ENCODE measurements at places on chromosomes 12 and 14.

DNA sequence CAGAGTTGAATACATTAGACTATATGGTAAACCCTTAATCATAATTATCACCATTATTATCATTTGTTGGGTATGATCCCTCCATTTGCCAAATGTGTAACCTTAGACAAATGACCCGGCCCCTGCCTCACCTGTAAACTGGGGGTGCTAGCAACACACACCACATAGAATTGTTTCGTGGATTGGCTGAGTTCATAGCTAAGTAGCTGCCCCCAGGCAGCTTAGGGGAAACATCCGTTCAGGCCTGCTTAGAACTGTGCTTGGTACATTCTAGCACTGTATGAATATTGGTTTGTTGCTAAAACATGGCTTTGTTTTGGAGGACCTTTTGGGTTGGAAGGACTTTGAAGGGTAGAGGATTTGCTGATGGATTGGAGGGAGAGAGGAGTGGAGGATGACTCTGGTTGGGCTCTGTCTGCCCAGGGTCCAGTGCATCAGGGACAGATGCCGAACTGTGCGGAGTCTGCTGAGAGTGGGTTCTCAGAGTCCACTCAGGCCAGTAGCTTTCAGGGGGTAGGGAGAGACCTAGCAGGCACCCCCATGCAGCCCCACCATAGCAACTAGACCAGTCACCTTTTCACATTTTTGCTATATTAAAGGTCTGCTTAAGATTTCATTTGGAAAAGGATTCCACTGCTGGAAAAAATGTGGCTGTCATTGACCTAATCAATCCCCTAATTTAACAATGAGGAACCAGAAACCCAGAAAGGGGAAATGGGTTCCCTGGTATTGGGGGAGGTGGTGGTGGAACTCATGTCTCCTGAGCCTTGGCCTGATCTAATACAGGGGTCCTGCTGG lies 2.2 kb downstream of the RIN3 start:
- no peak for DNase-seq

- DNase-seq: no peak
Observed at GRCh38 chr12:102052192-102053061, 9.4 kb downstream of the WASHC3 start.

GRCh38 chr12:3078086-3078820 lies 1.1 kb downstream of the TSPAN9 start:
- no peak for DNase-seq

GRCh38 chr12:50517421-50518048 lies 12.8 kb downstream of the DIP2B start:
- DNase-seq: no peak

DNA sequence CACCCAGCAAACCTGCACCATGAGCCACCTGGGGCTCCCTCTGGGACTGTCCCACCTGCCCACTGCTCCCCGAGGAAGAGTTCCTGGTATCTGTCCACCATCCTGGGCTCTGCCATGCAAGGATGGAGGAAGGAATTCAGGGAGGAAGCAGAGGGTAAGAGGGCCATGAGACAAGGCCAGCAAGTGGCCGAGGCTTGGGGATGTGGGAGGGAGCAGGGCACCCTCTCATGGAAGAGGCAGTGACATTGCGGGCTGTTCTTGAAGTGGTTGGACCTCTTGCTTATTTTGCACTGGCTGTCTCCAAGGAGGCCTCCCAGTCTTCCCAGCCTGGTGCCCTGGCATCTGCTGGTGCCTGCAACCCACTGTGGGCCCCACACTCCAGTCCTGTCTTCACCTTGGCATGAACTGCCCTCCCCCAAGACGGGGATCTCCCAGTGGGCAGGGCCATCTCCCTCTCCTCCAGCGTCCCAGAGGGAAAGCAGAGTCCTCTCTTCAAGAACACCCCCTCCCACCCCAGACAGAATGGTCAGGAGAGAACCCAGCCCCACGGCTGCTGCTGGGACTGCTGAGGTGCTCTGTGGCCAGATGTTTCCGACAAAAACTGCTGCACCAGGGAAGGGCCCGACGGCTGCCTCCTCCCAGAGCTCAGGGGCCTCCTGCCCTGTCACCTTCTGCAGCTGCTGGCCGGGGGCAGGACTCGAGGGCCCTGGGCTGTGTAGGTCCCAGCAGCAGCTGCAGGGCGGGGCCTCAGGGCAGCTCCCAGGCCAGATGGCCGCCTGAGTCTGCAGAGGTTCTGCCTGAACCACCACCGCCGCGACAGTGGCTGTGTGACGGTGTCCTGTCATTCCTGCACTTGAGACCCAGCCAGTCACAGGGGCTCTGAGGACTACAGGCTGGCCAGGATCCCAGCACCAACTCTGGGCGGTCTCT lies 1.8 kb upstream of the AKT1 start:
- DNase-seq: no peak

- DNase-seq: no peak
Observed at GRCh38 chr12:131862084-131862441, 32.4 kb upstream of the ULK1 start.

GRCh38 chr12:64077922-64078321 lies 144.2 kb downstream of the KICS2 start:
- DNase-seq: no peak

- DNase-seq: no peak
Observed at GRCh38 chr14:69291396-69291795, 31.4 kb downstream of the GALNT16 start.

- DNase-seq: no peak
Observed at GRCh38 chr14:63761351-63762117, 33.7 kb upstream of the SGPP1 start.

DNA sequence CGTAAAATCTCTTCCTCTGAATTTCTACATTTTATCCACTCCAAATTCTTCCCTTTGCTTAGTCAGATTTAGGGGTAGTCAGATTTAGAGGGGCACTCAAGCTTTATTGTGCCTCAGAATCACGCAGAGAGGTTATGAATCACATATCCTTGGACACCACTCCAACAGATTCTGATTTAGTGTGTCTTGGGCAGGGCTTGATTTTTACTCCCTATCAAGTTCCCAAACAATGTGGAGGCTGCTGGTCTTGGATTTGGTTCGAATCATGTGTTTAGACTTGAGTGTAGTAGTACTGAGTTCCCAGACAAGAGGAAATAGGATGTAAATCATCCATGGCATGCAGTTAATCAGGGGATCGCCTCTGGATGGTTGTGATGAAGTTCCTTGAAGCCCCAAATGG lies 298.1 kb upstream of the CLEC14A start:
- no peak for DNase-seq

GRCh38 chr12:120737557-120738251 lies 12.1 kb downstream of the ACADS start:
- no peak for DNase-seq

GRCh38 chr12:42904683-42905418 lies 315.3 kb upstream of the PRICKLE1 start:
- no peak for DNase-seq

DNA sequence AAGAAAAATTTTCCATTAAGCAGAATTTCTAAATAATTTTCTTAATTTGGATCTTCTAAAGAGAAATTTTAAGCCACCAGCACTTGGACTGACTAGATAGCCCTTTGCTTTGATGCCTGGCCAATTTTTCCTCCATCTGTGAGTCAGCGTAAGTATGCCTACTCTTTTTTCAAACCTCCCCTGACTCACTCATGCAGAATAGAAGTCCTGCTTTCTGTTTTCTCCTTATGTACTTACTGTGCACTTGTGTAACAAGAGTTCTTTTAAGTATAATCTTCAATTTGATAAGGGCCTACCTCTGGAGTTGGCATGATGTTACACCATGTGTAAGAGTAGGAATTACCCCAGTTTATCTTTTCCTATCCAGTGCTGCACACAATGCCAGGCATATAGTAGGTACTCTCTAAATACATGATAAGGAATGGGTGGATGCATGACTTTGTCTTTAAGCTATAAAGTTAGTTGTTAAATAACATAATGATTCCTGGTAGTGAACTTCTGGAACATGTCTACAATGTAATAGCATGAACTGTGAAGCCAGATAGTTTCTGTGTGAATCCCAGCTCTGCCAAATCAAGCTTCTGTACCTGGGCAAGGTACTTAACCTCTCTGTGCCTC lies 329.6 kb downstream of the TMTC2 start:
- DNase-seq: no peak

GRCh38 chr12:68237619-68238018 lies 12.0 kb upstream of the IL26 start:
- no peak for DNase-seq

GRCh38 chr12:108630481-108631207 lies 3.0 kb downstream of the SELPLG start:
- DNase-seq: no peak

GRCh38 chr12:104136577-104136976 lies 1.4 kb downstream of the NFYB start:
- DNase-seq: no peak

GRCh38 chr12:87491598-87491997 lies 537.6 kb downstream of the C12orf50 start:
- DNase-seq: no peak

DNA sequence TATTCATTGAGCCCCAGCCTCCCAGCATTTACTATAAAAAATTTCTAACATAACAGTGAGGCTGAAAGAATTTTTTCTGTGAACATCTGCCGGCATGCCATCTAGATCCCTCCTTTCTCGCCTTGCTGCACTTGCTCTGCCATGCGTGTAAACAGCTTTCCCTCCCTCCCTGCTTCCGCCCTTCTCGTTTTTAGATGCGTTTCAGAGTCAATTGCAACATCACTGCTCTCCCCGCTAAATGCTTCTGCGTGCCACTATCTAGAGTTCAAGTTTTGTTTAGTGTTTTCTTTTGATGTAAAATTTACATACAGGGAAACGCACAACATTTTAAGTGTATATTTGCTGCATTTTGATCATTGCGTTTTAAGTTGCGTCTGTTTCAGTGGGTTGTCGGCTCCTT lies 83.6 kb downstream of the CCDC92 start:
- no peak for DNase-seq

- no peak for DNase-seq
Observed at GRCh38 chr12:110102255-110102654, 21.9 kb upstream of the IFT81 start.

DNA sequence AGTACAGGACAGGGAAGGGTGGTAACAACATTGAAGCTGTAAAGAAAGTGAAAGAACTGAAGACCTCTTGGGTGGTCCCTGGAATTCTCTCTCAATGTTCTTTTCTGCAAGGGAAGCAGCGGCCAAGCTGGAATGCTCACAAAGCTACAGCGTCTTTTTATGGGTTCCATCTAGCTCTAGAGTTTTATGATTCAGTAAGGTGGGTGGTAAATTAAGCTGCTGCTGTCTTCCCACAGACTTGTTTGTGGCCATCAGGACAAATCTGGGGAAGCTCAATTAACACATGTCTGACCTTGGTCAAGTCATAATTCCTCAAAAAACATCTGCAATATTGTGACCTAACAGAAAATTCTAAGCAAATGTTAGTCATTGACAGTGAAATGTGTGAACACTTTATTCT lies 139.1 kb downstream of the MED13L start:
- no peak for DNase-seq

GRCh38 chr12:43551971-43552559 lies at the start of gene ADAMTS20:
ADAMTS20 (minus strand) TSS chr12:43552203; CDS start chr12:43551921, 282 bp downstream.
- DNase-seq: peak; percentile 36

- DNase-seq: no peak
Observed at GRCh38 chr14:68234101-68234905, 414.7 kb downstream of the RAD51B start.

DNA sequence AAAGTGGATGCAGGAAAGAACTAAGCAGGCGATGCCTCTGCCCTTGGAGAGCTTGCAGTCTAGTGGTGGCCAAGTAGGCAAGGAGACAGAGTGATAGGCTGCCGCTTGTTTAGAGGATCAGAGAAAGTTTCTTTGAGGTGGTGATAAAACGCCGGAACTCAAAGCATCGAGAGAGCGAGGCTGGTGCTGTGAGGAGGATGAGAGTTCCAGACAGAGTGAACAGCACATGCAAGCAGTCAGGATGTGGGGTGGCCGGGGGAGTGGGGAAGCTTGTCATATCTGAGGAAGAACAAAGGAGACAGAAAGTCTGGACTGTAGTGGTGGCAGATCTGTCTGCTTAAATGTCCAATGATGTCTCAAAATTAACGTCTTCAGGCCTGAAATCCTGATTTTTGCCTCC lies 319.7 kb downstream of the SNAPC1 start:
- no peak for DNase-seq

DNA sequence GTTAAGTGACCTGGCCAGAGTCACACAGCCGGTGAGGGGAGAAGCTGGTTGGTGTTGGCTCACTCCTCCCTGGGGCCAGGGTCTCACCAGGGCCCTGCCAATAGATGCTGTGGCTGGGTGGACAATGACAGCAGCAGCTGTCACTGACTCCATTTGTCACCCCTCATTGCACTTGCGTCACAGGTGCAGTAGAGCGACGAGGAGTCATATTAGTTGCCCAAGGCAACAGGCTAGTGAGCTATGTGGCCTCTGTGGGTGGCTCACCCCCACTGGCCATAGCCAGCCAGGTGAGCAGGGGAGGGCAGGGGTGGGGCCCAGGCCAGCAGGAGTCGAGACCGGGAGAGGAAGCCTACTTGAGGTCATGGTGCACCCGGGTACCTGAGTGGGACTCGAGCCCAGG lies 9.7 kb downstream of the SLC25A47 start:
- DNase-seq: no peak

GRCh38 chr12:51924551-51925319 lies 17.4 kb downstream of the ACVRL1 start:
- DNase-seq: no peak

- DNase-seq: peak; percentile 43
Observed at GRCh38 chr12:79691511-79692248, 916 bp upstream of the PAWR start.

Measured in right renal pelvis (tissue), 4 donors.